Adrenal gland (tissue), 19 donors: ENCODE measurements at places on chromosomes 5 and 9.

DNA sequence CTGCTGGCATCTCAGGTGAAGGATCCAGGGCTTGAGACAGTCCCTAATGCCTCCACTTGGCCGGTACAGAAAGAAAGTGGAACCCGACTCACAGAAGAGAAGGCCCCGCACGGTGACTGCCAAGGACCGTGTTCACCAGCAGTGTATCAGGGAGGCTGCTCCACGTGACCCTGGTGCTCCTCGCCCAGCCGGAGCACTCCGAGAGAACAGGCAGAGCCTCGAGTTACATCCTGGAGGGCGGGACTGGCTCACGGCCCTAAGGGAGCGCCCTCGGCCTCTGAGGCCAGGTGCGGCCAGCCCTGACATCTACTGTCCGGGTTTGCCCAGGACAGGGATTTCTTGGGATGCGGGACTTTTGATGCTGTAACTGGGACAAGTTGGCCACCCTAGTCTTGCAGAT, 104.0 kb upstream of the SARDH start:
- DNase-seq = peak; percentile 85

DNA sequence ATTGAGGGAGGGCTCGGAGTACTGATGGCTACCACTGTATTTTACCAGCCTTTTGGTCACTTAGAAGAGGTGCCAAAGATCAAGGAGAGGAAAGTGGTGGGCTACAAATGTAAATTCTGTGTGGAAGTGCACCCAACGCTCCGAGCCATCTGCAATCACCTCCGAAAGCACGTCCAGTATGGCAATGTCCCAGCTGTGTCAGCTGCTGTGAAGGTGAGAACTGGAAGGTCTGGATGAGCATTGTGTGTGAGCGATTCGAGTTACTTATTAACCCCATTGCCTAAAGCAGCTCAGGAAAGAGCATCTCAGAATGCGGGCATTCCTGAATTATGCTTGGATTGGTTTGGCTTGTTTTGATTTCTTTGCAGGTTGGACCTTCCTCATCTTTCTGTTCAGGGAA, 67.5 kb downstream of the ZNF462 start:
- no peak for DNase-seq

- DNase-seq = no peak
Measured at GRCh38 chr9:97660340-97660739, 26.7 kb downstream of the NCBP1 start.

GRCh38 chr5:598564-598890, 13.6 kb upstream of the CEP72 start:
- DNase-seq = peak; percentile 28

DNA sequence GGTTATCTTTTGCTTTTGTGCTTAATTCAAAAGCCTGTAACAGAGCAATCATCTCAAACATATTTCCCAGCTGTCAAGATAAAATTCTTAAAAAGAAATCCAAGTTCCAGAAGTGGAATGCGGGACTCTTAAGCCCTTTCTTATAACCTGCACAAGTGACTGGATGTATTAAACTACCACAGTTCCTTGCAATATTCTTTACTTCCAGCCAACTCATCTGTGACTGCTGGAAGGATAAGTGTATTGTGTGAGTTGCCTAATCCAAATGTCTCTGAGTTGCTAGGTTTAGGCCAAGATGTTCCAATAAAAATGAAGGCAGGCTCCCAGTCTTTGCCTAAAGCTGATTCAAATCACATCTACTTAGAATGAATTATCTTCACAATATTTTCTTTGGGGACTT, 159.2 kb upstream of the SLC24A2 start:
- no peak for DNase-seq

- no peak for DNase-seq
Measured at GRCh38 chr5:2141254-2142000, 258.7 kb upstream of the IRX4 start.

DNA sequence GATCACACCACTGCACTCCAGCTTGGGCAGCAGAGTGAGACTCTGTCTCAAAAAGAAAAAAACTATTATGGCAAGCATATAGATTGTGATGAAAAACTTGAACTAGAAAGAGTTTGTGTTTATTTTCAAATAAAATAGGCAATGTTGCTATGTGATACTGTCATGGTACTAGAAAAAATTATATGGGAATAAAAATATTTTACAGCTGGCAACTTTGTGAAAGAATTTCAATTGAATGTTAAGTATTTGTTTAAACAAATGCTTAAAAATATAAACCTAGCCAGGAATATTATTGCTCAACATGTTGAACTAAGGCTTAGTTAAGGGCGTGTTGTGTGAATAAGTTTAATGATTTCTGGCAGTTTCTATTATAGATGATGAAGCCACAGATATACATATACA, 31.7 kb downstream of the HSDL2 start:
- DNase-seq = no peak

- DNase-seq = no peak
Measured at GRCh38 chr9:97419309-97419867, 7.5 kb downstream of the TDRD7 start.

DNA sequence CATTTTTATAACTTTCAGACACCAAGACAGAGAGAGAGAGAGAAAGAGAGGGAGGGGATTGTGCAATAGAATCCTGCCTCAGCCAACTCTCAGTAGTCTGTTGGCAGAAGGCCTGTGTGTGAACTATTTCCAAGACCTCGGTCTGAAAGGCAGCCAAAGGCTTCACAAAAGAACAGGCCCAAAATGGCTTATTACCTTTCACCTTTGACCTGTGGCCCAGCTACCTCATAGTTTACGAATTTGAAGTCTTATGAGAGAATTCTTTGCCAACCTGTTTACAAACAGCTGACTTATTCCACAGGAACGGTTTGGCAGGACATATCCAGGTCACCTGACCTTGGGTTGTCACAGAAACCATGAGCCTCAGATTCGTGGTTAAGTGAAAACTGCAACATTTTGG, 48.6 kb downstream of the NR2F1-AS1 start:
- DNase-seq = peak; percentile 89

- no peak for DNase-seq
Measured at GRCh38 chr5:608429-609370, 3.4 kb upstream of the CEP72 start.

- DNase-seq = no peak
Measured at GRCh38 chr9:88193766-88194165, 55.5 kb upstream of the SPATA31C2 start.

GRCh38 chr5:55440188-55440646, 94.5 kb downstream of the PLPP1 start:
- DNase-seq = no peak

DNA sequence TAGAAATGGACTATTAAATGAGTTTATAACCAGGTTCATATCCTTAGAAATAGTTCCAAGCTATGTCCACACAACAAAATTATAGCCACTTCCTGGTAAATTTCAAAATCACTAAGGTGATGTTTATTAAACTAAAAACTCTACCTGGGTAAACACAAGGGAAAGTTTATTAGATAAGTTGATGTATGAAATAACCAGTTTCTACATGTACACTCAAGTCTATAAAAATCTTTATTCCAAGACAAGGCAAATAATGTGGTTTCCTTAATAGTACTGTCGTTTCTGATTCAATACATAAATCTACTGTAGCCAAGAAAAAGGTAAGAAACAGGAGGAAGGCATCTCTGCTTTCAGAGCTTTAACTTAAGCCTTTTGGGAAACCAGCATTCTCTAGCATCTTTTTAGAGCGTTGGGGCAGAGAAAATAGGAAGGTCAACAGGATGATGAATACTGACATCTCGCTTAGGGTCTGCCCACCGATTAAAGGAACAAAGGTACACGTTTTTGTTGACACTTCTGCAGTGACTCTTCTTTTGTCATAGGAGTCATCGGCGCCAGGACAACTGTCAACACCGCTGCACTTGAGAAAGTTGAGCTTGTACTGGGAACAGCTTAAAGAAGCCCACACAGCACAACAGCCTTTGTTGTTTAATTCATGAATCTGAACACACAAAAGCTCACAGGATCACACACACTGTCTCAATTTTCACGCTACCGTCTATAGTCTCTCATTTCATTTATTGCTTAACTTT, 513.6 kb downstream of the SLCO4C1 start:
- DNase-seq = no peak

GRCh38 chr9:111966861-111967291, 70.3 kb downstream of the UGCG start:
- peak; percentile 57 for DNase-seq

DNA sequence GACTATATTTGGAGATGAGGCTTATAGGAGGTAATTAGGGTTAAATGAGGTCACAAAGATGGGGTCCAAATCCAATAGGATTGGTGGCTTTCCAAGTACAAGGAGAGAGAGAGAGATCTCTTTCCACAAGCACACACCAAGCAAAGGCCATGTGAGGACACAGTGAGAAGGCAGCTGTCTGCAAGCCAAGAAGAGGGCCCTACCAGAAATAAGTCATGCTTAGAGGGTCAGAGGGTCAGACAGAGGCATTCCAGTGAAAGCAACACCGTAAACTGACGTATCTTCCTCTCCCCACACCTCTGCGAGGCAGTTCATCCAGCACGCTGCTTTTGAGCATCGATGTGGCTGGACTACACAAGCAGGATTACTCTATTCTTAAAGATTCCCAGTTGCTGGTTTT, 87.9 kb downstream of the SLC1A3 start:
- DNase-seq = no peak

DNA sequence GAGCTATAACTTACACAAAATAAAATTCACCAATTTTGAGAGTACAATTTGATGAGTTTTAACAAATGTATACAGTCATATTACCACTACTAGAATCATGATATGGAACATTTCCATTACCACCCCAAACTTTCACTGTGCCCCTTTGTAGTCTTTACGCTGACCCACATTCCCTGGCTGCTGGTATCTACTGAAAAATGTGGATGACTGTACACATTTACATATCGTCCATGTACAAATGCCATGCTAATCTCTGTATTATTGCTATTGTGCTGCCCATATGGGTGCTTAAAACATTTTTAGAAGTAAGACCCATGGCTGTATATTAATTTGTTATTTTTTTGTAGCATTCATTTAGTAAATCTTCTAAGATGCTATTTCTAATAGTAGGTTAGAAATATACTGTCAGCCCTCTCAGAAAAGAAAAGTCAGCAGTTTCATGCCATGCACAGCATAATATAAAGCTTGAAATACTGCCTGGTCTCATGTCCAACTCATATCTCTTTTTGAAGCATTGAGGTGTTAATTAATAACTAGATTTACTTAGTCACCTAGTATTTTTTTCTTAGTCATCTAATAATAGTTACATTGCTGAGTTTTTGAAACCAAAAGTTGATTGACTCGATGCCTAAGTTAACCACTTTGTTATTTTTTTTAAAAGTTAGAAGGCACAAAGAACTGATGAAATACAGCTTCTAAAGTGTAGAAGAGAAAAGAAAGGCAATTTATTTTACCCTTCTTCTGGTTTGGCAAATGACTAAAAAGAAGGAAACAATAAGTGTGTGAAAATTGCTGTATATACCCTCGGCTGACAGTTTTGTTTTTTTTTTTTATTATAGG, 188.3 kb upstream of the MEF2C start:
- DNase-seq = no peak

DNA sequence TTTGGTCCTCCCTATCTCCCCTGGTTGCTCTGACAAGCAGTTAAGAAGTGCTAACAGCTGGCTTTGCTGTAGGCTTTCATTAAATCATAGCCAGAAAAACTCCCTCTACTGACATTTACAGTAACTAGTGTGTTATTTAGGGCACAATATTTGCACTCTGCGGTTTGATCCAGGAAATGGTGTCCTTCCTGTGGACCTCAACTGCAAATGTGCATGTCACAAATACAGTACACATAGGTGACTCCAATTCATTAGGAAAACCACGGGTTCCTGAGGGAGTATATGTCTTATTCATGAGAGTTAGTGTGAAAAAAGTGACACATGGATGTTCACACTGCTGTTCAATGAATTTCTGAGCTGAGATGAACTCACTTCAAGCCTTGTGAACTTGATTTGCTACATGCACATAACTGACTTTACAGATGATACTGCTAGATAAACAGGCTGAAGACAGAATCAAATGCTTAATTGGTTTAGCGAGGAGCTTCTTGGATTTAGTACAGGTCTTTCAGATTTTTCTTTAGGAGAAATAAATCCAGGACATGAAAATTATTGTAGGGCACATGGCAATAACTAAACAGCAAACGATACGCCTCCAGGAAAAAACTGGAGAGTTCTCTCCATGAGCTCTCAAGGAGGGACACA, 281.5 kb downstream of the EFNA5 start:
- no peak for DNase-seq

DNA sequence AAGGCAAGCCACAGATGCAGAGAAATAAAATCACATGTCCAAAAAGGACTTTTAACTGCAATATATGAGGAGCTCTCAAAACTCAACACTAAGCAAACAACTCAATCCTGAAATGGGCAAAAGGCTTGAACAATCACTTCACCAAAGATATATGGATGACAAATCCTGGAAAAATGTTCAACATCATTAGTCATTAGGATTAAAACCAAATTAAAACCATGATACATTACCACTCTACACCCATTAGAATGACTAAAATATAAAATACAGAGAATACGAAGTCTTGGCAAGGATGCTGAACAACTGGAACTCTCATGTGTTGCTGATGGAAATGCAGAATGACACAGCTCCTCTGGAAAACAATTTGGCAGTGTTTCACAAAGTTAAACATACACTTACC, 277.4 kb downstream of the TLE1 start:
- DNase-seq = no peak

DNA sequence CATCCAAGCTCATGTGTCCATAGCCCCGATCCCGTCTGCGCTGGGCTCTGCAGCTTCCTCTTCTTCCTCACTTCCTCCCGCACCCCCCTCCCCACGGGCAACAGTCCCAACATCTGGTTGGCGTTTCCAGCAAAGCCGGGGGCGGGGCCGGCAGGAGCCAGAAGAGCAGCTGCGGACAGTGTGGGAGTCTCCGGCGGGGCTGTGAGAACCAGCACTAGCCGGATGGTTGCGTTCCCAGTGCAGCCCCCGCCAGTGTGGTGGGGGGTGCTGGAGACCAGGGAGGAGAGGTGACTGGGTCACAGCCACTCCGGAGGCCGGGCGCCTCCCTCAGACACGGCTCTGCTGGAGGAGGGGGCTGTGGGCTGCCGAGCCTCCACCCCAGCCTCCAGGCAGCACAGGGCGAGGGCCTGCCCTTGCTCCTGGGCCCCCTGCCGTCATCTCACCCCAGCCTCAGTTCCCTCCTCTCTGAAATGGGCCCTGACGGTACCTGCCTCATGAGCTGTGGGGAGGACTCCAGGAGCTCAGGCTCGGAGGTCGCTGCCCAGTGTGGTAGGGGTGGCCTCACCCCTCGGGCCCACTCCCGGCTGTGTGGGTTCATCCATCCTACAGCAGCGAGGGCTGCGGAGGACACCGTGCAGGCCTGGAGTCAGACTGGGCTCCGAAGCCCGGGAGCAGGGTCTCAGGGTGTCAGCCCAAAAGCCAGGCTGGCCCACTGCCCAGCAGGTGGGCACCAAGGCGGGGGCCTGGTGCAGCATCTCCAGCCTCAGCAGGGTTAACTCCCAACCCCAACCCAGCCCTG, 41.5 kb upstream of the NOTCH1 start:
- DNase-seq = peak; percentile 72

- no peak for DNase-seq
Measured at GRCh38 chr5:151077967-151078366, 2.9 kb downstream of the TNIP1 start.
